Activated T-cell treated with anti-CD3 and anti-CD28 coated beads, Interleukin-2, amount 50 U/mL, for 48 hours (primary cell): ENCODE measurements at places on chromosomes 1 and 21.

GRCh38 chr1:55490547-55490946 is 275.4 kb upstream of the USP24 start:
- DNase-seq, result no peak

DNA sequence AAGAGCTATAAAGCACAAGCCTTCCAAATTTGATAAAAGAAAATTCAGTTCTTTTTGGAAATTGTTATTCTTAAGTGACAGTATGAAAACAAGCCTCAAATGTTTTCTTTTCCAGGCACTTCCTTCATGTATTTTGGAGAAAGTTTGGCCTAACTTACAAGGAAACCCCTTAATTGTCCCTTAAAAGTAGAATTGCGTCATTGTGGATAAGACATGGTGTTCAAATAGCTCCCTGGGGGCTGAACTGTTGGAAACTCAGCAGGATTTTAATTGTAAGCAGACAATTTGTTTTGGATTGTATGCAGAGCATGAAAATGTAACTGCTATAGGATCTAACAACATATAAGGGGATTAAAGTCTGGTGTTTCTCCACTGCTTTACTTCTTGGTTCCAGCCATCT is 35.4 kb upstream of the FGGY start:
- no peak for DNase-seq

DNA sequence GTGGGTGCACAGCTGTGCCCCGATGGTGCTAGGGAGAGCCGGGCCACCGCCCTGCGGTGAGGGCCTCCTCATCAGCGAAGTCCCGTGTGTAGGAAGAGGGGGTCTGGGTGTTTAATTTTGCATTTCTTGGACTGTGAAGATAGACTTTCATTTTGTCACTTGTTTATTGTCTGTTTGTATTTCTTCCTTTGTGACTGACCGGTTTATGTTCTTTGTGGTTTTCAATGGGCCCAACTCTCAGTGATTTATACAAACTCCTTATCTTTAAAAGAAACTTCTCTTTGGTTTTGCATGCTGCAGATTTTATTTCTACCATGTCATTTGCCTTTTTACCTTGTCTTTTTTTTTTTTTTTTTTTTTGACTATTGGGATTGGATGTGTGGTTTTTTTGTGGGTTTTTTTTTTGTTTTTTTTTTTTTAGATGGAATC is 65.1 kb downstream of the COL18A1 start:
- no peak for DNase-seq

DNA sequence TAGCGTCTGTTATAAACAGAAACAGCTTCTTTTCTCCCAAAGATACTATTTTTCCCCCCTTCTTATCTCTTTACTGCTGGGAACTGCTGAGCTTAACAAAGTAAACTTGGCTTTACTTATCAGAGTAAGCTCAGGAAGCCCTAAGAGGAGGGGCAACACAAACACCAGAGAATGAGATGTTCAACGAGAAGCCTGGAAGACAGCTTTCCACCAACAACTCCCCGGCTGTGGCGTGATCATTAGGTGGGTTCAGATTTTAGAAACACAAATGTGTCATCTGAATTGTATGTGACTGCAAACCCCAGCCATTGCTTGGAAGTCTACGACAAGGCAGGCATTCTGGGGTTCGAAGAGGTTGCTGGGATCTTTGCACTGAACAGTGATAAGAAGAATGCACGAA is 181.2 kb upstream of the ESRRG start:
- no peak for DNase-seq

GRCh38 chr1:77550135-77550534 is 132.3 kb downstream of the ZZZ3 start:
- no peak for DNase-seq

DNA sequence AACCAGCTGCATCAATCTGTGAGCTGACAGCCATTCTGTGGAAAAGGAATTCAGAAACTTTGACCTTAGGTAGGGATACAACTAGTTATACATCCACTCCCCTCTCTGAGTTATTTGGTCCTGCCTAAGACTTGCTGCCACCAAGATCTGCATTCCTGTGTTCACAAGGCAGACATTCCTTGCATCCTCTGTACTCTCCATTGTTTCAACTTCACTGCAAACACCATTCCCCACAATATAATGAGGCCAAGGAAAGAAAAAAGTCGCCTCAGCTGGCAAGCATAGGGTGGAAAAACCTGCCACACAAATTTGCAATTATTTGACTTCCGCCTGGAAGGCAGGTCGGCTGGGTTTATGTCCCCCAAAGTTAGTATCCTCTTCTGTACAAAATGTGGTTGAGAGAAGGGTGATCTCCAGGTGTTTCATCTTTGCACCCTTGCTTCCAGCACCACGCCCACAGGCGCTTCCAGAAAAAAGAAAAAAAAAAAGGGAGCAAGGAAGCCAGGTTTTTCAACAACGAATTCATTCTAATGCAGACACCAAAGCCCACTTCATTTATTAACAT is 676 bp upstream of the CTTNBP2NL start:
- no peak for DNase-seq

DNA sequence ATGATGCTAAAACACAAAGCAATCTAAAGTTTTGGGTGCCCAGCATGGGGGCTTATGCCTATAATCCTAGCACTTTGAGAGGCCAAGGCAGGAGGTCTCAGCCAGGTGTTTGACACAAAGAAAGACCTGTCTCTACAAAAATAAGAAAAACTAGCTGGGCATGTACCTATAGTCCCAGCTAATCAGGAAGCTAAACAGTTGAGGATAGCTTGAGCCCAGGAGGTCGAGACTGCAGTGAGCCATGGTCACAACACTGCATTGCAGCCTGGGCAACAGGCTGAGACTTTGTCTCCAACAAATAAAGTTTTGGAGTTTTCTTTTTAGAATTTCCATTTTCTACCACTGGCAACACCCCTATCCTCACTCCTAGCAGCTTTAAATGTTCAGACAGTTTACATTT is 55.1 kb upstream of the GUCA2A start:
- DNase-seq, result no peak

DNA sequence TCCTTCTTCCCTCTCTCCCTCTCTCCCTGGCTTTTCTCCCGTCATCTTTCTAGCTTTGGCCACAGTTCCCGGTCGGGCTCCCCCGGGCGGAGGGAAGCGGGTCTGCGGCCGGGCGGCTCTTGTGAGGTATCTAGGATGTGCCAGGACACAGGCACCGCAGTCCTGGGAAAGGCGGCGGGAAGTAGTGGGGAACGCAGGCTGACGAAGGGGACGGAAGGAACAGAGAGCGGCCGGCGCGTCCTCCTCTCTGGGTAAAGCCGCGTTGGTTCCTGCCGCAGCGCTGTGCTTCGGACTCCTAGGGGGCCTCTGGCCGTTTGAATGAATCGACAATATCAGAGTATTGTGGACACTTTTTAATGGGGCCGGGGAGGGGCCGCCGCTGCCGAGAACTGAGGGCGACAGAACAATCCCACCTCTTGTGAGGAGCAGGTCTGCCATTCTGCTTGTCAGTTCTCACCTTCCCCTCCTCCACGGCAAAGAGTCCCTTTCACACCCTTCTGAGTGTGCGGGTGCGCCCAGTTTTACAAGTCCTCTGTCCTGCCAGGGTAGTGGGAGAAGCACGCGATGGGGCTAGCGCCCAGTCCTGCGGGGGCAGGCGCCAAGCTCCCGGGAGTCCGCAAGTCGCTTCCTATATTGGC is 1.2 kb upstream of the LHX9 start:
- peak; percentile 57 for DNase-seq

DNA sequence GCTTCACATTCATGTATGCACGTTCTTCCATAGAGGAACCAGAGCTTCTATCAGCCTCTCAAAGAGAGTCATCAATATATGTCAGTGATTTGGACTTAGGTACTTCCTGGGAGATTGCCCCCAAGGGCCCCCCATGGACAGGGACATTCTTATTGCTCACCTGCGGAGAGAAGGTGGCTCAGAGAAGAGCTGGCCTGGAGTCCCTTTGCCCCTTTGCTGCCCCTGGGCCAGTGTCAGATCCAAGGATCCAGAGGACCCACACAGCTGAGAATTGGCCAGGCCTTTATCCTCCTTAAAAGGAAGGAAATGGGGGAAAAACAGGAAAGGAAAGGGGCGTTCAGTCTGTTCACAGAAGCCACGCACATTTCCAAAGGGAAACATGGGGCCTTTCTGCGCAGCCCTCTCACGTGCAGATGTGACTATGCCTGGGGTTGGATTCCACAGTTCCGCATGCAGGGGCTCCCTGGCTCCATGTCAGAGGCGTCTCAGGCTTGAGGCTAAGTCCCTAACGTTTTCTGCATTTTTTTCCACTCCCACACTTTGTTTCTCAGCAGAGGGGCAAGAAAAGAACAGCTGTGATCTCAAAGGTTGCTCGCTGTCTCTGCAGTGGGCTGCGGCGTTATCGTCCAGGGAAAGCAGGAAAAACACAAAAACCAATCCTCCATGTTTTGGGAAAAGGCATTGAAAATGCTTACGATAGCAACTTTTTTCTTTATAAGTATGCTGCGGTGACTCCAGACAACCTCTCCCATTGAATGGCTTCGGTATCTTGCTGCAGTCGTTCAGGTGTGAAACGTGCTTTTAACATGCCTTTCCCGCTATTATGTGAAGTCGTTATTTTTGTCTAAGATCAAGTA is 5.9 kb downstream of the C1orf226 start:
- DNase-seq, result no peak

- DNase-seq, result no peak
Observed at GRCh38 chr1:43632135-43632670, 17.7 kb upstream of the KDM4A start.
